ENCODE measurements at places on chromosomes 6 and 20. TPM values are rescaled to one million over a fixed set of nuclear protein-coding genes. Genes with fewer than 3 reads are reported as not detected.

DNA sequence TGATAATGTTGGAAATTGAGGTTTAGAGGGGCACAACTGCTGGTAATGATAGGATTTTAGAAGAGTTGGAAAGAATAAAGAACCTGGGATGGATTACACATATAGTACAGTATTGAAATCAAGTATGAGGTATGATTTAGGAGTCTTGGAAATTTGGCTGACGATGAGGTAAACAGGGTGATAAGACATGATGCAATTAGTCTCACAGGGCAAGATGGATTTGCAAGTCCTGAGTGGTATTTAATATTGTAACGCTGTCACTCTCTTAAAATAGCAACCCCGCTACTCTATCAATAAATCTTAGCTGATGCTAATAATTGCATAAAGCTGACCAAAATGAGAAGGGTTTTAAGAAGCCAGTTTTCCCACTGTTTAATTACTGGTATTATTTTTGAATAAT, 70.4 kb downstream of the SYCP2 start:
- H3K4me1 ChIP-seq = peaks cover 10% of the 10 kb centered on the region
- no peak overlapping the region for H3K27ac ChIP-seq
- no peak overlapping the region for H3K4me3 ChIP-seq
- DNase-seq = no peak

C6orf132 gene
- 0.22 TPM for total RNA-seq

TNNC2 gene
- total RNA-seq = 3,158 TPM

DNA sequence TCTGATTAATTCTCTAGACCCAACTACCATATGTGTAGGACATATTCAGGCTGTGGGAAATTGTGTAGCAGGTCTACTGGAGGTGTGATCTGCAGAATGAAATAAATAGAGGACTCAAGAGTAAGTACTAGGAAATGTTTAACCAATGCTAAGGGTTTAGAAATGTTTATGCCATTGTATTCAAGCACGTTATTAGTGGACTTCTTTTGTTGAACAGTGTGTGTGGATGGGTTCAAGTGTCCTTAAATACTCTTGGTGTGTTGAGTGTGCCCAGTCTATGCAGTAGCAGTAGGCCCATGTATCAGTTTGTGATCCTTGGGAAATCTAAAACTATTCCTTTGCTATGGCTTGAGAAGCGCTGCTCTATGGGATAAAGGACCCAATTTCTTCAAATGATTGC, 112.1 kb downstream of the FARS2 start:
- no peaks in the 10 kb centered on the region for H3K36me3 ChIP-seq
- no peaks in the 10 kb centered on the region for H3K27me3 ChIP-seq
- no peak overlapping the region for H3K27ac ChIP-seq
- no peak overlapping the region for H3K4me3 ChIP-seq
- DNase-seq = no peak

EFCAB8 gene
- total RNA-seq = not detected

DNA sequence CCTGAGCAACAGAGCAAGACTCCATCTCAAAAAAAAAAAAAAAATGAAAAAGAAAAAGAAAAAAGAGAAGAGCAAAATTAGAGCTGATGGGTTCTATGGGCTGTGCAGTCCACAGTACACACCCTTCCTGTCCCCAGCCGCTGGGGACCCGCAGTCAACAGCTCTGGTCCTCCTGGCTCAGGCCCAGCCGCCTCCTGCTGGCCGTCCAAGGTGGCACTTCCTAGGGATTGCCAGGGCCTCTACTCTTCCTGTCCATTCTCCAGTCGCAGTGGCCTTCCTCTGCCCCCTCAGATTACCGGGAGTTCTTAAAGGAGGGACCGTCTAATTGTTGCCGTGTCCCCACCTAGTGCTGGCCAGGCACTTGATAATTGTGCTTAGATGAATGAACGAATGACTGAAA, 41.7 kb downstream of the TMEM242 start:
- H3K4me3 ChIP-seq = no peak overlapping the region
- H3K36me3 ChIP-seq = no peaks in the 10 kb centered on the region
- no peak overlapping the region for H3K27ac ChIP-seq
- H3K4me1 ChIP-seq = no peaks in the 10 kb centered on the region

DNA sequence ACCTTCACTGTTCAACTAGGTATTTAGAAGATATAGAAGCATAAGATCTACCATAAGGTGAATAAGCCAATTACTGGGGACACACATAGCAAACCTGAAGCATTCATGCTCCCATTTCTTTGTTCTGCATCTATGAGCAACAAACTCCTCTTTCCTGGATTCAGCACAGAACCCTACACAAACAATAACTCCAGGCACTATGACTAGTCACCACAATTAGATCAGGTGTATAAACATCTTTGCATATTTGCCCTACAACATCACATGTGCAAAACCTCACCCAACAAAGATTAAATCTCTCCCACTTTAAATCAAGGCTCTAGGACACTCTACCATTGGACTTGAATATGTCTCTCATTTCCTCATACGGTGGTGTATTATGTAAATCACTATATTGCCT, 652.3 kb downstream of the EPHA7 start:
- DNase-seq = no peak
- H3K27ac ChIP-seq = no peak overlapping the region
- H3K4me3 ChIP-seq = no peak overlapping the region
- H3K36me3 ChIP-seq = no peaks in the 10 kb centered on the region
- no peaks in the 10 kb centered on the region for H3K4me1 ChIP-seq
- no peaks in the 10 kb centered on the region for H3K27me3 ChIP-seq

DNA sequence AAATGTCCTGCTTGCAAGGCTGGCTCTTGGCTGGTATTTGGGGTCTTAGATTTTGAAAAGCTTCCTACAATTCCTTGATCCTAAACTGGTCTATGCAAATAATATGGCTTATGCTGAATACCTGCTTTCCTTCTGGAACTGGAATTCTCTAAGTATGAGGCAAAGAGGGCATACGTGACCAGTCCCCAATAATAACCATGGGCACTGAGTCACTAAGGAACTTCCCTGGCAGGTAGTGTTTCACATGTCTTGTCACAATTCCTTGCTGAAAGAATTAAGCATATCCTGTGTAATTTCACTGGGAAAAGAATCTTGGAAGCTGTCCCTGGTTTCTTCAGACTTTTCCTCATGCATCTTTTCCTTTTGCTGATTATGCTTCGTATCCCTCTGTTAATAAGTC, 106.5 kb downstream of the MMS22L start:
- no peaks in the 10 kb centered on the region for H3K27me3 ChIP-seq
- DNase-seq = no peak
- no peak overlapping the region for H3K27ac ChIP-seq
- no peaks in the 10 kb centered on the region for H3K4me1 ChIP-seq

- H3K4me1 ChIP-seq = no peaks in the 10 kb centered on the region
- no peak overlapping the region for H3K27ac ChIP-seq
- no peaks in the 10 kb centered on the region for H3K27me3 ChIP-seq
- H3K36me3 ChIP-seq = no peaks in the 10 kb centered on the region
Measured at GRCh38 chr20:43904827-43905177, 9.8 kb upstream of the TOX2 start.

CRISP2 gene
- not detected for total RNA-seq
